ENCODE measurements at places on chromosomes 11 and 22.

GRCh38 chr11:8826139-8826786, 84.7 kb upstream of the AKIP1 start:
- DNase-seq = peak; percentile 87

DNA sequence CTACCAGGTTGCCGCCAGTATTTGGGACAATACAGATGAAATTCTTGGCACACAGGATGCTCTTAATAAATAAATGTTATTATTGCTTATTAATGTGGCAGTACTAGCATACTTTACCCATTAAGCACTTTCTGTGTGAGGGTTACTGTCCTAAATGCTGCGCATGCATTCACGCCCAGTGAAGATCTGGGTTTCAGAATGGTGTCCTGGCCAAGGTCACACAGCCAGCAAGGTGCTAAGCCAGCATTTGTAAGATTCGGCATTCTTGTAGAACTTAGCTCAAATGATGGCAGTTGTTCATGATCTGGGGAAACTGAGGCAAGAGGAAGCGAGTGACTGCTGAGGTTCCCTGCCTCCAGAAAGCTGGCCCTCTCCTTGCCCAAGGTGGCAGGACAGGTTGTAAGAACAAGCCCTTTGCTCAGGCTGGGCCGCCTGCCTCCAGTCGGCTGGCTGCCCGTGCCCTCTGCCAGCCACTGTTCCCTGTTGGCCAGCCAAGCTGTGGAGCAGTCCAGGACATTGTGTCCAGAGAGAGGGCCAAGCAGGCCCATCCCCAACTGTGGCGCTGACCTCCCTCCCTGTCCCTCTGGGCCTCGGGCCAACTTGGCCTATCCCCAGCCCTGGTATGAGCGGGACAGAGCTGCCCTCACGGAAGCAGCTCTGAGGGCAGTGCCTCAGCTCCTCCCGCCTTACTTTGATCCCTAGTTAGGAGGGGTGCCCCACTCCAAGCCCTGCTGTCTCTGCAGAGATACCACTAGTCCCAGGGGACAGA, 28.8 kb downstream of the TOB2 start:
- no peak for DNase-seq

DNA sequence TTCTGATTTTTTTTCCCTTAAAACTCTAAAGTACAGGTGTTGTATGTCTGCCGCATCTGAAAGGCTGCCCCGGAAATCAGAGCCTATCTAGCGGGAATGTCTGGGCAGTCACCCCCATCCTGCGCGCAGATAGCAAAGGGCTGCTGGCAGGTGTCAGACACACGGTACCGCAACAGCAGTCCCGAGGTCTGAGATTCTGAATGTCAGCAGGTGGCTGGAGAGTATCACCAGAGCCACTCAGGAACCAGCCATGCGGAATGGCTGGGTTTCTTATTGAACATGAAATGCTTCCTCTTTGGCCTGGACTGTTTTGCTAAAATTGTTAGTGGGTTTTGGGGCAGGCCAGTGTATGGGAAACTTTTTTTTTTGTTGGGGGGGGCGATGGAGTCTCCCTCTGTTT, 53.3 kb downstream of the CERK start:
- DNase-seq = no peak

DNA sequence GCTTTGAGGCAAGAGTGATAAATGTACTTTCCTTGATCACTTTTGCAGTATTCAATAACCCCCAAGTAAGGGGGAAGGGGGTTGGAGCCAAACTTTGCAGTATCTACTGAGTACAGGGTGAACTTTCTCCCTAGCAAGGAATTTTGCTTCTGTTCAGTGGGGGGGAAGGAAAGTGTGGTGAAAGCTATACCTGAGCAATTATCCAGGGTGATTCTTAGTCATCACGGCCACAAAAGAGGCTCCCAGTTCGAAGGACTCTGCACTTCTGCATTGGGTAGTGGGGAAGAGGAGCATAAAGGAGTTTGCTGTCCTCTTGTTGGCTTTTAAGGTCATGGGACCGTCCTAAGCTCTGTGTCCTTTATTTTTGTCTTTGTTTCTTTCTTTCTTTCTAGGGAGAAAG, 346.5 kb upstream of the SYN3 start:
- no peak for DNase-seq

GRCh38 chr11:133181066-133181465, 351.2 kb downstream of the OPCML start:
- no peak for DNase-seq

DNA sequence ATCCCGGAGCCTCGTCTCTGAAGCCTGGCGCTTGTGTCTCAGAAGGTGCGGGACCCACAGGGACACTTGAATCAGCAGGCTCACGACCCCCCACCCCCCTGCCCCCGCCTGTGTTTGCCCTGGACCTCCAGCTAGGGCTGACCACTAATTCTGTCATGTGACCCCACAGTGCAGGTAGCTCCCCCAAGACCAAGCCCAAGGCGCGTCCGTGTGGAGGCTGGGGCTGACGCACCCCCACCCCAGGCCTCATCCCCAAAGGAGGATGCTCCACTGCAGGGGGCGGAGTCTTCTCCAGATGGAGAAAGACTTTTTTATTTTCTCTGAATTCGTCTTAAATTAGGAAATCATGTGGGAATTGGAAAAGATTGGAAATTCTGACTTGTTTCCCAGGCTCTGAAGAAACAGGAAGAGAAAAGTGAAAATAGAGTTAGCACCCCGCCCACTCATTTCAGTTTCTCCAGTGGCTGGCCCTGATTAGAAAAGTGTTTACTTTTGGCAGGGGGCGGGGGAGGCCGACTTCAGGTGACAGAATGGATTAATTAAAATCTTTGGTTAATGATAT, 1.0 kb upstream of the RELA start:
- peak; percentile 29 for DNase-seq

DNA sequence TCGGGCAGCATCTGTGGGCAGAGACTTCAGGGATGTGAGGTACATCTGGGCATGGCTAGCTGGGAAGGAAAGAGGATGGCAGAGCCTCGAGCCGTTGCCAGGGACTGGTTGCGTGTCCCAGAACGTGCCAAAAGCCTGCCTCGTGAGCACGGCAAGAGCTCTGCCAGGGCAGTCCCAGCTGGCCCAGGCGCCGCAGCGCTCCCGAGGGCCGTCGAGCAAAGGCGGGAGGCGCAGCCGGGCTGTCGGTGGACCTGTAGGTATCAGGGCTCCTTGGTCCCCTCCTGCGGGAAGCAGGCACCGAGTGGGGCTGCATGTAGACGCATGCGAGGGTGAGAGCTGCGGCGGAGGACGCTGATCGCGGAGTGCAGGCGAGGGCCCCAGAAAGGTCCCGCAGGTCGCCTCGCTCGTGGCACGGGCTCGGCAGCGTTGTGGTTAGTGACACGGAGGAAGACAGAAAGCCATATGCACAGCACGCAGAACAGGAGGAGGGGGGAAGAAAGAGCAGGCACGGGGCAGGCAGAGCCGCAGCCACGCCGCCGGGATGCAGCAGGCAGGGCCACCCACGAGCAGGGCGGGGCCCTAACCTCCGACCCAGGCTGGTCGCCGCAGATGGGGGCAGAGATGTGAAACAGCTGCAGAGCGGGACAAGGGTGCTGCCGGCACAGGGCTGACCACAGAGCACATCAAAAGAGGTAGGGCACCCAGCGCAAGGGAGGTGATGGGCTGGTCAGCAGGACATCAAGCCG, 18.0 kb downstream of the LSP1 start:
- no peak for DNase-seq

DNA sequence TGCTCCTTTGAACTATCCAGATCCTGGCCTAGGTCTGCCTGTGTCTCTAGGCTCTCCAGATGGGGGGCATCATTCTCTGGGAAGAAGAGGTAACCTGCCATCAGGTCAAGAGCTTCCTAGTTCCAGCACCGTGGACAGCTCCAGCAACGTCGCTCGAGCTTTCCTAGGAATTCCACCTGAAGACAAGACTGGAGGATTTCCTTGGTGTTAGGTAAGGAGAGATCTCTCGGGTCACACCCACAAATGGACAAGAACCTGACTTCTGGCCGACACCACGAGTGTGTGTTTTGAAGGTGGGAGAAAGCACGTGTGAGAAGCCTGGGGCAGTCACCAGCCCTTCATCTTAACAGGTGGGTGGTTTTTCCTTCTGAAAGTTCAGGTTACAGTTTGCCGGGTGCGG, 1.2 kb downstream of the PRG3 start:
- DNase-seq = peak; percentile 14

DNA sequence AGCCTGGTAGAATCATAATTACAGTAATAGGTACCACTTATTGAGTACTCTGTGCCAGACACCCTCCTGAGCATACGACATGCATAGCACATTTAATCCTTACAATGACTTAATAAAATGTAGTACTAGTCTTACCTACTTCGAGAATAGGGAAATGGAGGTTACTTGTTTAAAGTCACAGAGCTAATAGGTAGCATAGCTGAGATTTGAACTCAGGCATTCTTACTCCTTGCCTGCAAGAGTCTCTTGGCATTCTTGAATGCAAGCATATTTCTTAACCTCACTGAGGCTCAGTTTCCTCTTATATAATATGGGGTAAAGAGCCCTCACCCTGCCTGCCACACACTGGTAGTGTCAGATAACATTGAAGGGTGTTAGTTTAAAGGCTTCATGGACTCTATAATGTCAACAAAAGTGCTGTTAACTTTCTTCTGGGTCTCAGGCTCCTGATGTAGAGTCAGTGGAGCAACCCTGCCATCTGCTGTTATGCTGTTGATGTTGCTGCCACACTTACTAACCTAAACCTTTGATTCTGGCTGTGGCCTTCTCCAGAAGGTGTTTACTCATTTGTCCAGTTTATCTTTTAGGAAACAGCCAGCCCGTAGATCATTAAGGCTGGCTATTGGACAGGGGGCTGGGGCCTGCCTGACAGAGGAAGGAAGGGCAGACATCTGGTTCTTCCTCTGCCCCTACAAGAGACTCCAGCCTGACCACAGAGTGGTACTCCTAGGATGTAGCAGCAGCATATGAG, 18.9 kb downstream of the LIMK2 start:
- DNase-seq = peak; percentile 38

DNA sequence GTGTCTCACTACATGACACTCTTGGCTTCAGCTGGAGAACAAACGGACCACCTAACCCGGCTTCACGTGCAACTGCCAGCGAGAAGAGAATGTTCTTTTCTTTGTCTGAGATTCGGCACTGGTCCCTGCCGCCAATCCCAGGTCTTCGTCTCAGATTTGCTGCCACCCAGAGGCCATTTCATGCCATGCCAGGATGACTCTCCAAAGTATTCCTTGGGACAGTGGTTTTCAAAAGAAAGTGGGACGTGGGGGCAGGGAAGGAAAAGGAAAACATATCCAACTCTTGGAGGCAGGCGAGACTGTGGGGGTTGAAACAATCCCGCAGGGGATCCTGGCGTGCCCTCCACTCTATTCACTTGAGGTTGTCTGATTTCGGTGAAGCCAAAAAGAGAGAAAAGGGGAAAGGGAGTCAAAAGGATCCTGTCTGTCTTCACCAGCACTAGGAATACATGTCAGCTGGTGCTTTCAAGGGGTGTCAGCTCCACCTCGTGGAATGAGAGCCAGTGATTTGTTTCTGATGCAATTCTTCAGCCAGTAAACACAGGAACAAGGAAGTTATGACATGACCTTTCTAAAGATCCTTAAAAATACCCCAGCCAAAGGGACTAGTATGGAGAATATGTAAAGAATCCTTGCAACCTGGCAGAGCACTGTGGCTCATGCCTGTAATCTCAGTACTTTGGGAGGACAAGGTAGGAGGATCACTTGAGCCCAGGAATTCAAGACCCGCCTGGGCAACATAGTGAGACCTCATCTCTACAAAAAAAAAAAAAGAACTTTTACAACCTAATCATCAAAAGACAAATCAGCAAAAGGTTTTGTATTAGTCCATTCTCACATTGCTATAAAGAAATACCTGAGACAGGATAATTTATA, 41.0 kb upstream of the APLNR start:
- peak; percentile 48 for DNase-seq
